ENCODE measurements at places on chromosomes 6 and 20. TPM values are rescaled to one million over a fixed set of nuclear protein-coding genes. Genes with fewer than 3 reads are reported as not detected.
A peak's percentile ranks its signal among the peaks of the same experiment; 100 is the strongest.

- H3K4me3 ChIP-seq = no peak overlapping the region
- no peaks in the 10 kb centered on the region for H3K36me3 ChIP-seq
- DNase-seq = no peak
- H3K27me3 ChIP-seq = no peaks in the 10 kb centered on the region
- no peak overlapping the region for H3K27ac ChIP-seq
Measured at GRCh38 chr6:106413016-106413415, 52.5 kb downstream of the CRYBG1 start.

GRCh38 chr6:37514837-37515236 is 15.1 kb upstream of the CCDC167 start:
- H3K27ac ChIP-seq = no peak overlapping the region
- DNase-seq = no peak
- no peaks in the 10 kb centered on the region for H3K27me3 ChIP-seq

DNA sequence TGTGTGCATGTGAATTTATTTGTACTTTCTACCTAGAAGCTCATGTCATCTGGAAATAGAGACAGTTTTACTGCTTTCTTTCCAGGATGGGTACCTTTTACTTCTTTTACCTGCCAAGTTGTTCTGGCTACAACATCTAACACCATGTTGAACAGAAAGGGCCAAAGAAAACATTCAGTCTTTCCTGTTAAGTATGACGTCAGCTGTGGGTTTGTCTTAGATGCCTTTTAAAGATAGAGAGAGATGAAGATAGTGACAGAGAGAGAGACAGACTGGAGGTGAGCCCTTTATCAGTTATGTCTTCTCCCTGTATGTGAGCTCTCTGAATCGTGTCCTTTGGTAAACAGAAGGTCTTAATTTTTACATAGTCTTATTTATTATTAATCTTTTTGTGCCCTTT is 3.4 kb upstream of the DACT2 start:
- no peaks in the 10 kb centered on the region for H3K27me3 ChIP-seq
- no peaks in the 10 kb centered on the region for H3K36me3 ChIP-seq
- H3K27ac ChIP-seq = no peak overlapping the region
- no peak for DNase-seq
- peaks cover 8% of the 10 kb centered on the region for H3K4me1 ChIP-seq
- no peak overlapping the region for H3K4me3 ChIP-seq

The ECT2L gene
- total RNA-seq = 0.16 TPM

The SLC44A4 gene
- total RNA-seq = 0.87 TPM

The ZC3H12D gene
- 2.1 TPM for total RNA-seq

GRCh38 chr6:125377621-125378020 is 75.9 kb upstream of the HDDC2 start:
- no peak overlapping the region for H3K4me3 ChIP-seq
- no peak for DNase-seq
- no peak overlapping the region for H3K27ac ChIP-seq

- no peak for DNase-seq
- H3K27ac ChIP-seq = no peak overlapping the region
Measured at GRCh38 chr20:55881204-55881603, 124.1 kb downstream of the CBLN4 start.

GRCh38 chr20:90651-91050 is 3.2 kb downstream of the DEFB125 start:
- H3K4me1 ChIP-seq = no peaks in the 10 kb centered on the region
- H3K4me3 ChIP-seq = no peak overlapping the region
- DNase-seq = no peak
- no peak overlapping the region for H3K27ac ChIP-seq
- no peaks in the 10 kb centered on the region for H3K36me3 ChIP-seq

- no peak overlapping the region for H3K4me3 ChIP-seq
- no peak overlapping the region for H3K27ac ChIP-seq
- no peaks in the 10 kb centered on the region for H3K27me3 ChIP-seq
- DNase-seq = no peak
Measured at GRCh38 chr6:167405778-167406532, 81.1 kb downstream of the TTLL2 start.

- H3K36me3 ChIP-seq = no peaks in the 10 kb centered on the region
- H3K4me3 ChIP-seq = no peak overlapping the region
- no peak for DNase-seq
- no peak overlapping the region for H3K27ac ChIP-seq
- peaks cover 12% of the 10 kb centered on the region for H3K4me1 ChIP-seq
Measured at GRCh38 chr6:2632368-2632767, 118.4 kb downstream of the MYLK4 start.

DNA sequence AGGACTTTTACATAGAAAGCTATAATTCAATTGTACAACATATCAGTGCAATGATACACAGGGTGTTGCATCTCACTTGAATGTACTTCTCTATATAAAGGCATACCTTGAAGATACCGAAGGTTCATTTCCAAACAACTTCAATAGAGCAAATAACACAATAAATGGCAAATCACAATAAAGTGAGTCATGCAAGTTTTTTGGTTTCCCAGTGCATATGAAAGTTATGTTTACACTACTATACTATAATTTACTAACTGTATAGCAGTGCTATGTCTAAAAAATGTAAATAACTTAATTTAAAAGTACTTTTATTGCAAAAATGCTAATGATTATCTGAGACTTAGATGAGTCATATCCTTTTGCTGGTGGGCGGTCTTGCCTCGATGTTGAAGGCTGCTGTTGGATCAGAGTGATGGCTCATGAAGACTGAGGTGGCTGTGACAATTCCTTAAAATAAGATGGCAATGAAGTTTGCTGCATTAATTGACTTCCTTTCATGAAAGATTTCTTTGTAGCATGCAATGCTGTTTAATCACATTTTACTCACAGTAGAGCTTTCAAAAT is 188.8 kb downstream of the TASP1 start:
- no peak overlapping the region for H3K27ac ChIP-seq
- no peaks in the 10 kb centered on the region for H3K4me1 ChIP-seq
- no peaks in the 10 kb centered on the region for H3K36me3 ChIP-seq
- no peaks in the 10 kb centered on the region for H3K27me3 ChIP-seq
- H3K4me3 ChIP-seq = no peak overlapping the region
- DNase-seq = no peak

GRCh38 chr6:22113026-22113766 is 183.6 kb downstream of the PRL start:
- H3K36me3 ChIP-seq = no peaks in the 10 kb centered on the region
- H3K4me3 ChIP-seq = no peak overlapping the region
- no peak for DNase-seq
- H3K27me3 ChIP-seq = no peaks in the 10 kb centered on the region

The NAPB gene
- total RNA-seq = 40.4 TPM

The GNAS-AS1 gene
- total RNA-seq = 4.4 TPM

DNA sequence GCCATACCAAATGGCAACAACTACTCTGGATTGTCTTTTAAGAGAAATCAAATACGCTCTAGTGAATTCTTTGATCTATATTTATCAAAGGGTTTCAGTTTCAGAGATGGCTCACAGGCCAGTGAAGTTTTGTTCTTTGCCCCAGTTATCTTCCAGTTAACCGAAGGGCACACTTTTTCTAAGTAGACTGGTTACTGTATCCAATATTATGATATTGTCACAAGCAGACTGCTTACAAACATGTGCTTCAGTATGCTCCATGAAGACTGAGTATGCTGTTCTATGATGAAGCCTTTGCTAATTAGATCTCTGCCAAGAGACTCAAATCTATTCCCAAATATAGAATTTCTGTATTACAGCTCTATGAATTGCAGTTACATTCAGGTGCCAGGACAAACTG is 181.1 kb downstream of the REV3L start:
- no peak overlapping the region for H3K4me3 ChIP-seq
- H3K27me3 ChIP-seq = no peaks in the 10 kb centered on the region
- H3K4me1 ChIP-seq = no peaks in the 10 kb centered on the region

The NRN1 gene
- 1.3 TPM for total RNA-seq

DNA sequence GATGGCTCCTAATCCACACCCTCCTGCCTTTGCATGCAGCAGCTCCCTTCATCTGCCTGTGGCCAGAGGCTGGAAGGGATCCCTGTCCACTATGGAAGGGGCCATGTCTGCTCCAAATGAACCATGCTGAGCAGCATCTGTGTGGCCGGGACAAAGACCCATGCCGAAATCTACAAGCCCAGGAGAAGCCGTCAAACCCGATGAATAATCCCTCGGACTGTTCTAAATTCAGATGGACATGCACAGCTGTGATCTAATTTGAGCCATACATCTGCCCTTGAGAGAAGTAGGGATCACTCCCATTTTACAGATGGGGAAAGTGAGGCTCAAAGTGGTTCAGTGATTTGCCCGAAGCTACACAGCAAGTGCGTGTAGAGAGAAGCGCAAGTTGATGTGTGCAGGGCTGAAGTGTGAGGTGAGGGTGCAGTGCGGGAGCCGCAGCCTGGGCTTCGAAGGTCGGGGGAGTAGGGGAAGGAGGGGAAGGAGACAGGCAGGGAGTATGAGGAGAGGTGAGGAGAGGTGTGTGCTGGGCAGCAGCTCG is 22.6 kb upstream of the CDH22 start:
- no peak for DNase-seq
- no peak overlapping the region for H3K4me3 ChIP-seq
- H3K36me3 ChIP-seq = no peaks in the 10 kb centered on the region
- H3K4me1 ChIP-seq = no peaks in the 10 kb centered on the region
- H3K27ac ChIP-seq = no peak overlapping the region

GRCh38 chr20:967796-968742 is 34.0 kb downstream of the RSPO4 start:
- no peaks in the 10 kb centered on the region for H3K36me3 ChIP-seq
- H3K4me3 ChIP-seq = no peak overlapping the region
- peak; percentile 89 for DNase-seq
- H3K4me1 ChIP-seq = peaks cover 4% of the 10 kb centered on the region
- no peak overlapping the region for H3K27ac ChIP-seq
- H3K27me3 ChIP-seq = no peaks in the 10 kb centered on the region

- H3K36me3 ChIP-seq = no peaks in the 10 kb centered on the region
- no peak for DNase-seq
- no peak overlapping the region for H3K27ac ChIP-seq
- H3K27me3 ChIP-seq = no peaks in the 10 kb centered on the region
- H3K4me1 ChIP-seq = no peaks in the 10 kb centered on the region
Measured at GRCh38 chr6:100237821-100238220, 226.9 kb downstream of the SIM1 start.

DNA sequence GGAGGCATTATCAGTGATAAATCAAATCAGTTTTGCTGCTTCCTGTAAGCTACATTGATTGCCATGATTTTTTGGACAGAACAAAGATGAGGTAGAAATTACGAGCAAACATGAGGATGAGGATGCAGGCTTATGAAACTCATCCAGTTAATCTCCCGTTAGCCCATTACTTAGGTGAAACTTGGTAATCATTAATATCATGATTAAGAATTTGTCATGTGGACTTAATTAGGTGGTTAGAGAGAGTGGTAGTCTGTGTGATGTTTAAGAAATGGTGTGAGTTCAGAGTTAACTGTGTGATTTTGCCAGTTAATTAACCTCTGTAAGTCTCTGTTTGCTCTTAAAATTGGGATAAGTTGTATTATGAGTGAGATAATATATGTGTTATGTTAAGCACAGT is 62.0 kb downstream of the TSPYL4 start:
- no peak for DNase-seq
- no peak overlapping the region for H3K4me3 ChIP-seq
- no peaks in the 10 kb centered on the region for H3K27me3 ChIP-seq
- H3K36me3 ChIP-seq = no peaks in the 10 kb centered on the region
- no peak overlapping the region for H3K27ac ChIP-seq

DNA sequence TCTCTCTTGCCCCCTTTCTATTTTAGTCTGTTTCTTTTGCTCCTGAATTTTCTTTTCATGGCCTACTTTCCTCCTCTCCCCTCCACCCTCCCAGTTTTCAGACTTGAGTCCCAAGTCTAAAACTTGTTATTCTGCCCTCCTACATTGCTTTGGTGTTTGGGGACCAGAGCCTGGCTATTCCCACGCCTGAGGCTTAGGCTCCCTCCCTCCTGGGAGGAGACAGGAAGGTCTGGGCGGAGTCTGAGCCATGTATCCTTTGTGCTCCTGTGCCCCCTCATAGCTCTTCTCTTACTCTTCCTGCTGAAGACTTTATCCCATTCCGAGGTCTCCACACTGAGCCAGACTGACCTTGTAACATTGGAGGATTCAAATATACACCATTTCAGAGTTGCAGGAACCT is 69.5 kb downstream of the DAAM2 start:
- H3K27ac ChIP-seq = no peak overlapping the region
- no peaks in the 10 kb centered on the region for H3K27me3 ChIP-seq
- H3K36me3 ChIP-seq = no peaks in the 10 kb centered on the region
- DNase-seq = no peak
- no peak overlapping the region for H3K4me3 ChIP-seq
